ENCODE measurements at places on chromosomes 2 and 18. TPM values are rescaled to one million over a fixed set of nuclear protein-coding genes. Genes with fewer than 3 reads are reported as not detected.

The SPDYA gene
- 0.38 TPM for total RNA-seq

DNA sequence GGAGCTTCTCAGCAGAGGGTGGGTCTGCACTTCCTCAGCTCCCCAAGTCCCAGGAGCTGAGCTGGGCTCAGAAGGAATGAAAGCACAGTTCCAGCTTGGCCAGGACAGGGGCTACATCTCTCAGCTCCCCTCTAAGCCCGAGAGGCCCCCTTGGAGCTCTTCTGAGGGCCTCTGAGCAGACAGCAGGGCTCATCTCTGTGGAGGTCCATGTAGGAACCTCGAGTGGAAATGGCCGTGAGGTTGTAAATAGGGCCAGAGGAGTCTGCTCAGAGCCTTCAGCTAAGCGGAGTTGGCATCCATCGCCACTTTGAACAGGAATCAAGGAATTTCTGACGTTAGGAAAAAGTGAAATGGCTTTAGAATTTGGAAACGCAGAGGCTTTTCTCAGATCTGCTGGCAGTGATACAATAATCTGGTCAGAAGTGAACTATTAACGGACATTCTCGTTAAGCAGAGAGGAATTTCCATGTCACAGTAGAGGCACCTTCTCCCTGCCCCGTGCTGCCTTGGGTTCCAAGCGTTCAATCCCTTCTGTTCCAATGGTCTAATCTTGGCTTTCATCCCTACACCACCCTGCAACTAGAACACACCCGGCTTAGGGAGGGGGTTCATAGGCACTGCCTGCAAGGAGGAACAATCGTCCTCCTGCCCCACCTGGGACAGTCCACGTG, 213.9 kb downstream of the NDUFA10 start:
- no peak for DNase-seq

DNA sequence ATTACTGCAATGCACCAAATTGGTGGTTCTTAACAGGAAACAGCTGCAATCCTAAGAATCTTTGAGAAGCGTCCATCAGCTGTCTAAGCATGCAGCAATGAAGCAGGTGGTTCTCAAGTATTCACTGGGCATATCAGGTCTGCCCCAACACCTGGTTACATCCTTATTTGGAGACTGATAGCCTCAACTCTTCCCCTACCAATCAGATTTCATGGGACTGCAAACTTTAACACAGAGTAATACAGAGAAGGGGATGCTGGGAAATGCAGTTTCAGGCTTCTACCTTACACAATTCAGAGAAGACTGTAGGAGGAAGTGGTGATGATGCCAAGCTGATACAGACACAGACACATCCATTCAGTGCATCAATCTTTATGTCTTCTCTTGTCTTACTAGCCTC, 240.5 kb downstream of the BCL2 start:
- DNase-seq = no peak

DNA sequence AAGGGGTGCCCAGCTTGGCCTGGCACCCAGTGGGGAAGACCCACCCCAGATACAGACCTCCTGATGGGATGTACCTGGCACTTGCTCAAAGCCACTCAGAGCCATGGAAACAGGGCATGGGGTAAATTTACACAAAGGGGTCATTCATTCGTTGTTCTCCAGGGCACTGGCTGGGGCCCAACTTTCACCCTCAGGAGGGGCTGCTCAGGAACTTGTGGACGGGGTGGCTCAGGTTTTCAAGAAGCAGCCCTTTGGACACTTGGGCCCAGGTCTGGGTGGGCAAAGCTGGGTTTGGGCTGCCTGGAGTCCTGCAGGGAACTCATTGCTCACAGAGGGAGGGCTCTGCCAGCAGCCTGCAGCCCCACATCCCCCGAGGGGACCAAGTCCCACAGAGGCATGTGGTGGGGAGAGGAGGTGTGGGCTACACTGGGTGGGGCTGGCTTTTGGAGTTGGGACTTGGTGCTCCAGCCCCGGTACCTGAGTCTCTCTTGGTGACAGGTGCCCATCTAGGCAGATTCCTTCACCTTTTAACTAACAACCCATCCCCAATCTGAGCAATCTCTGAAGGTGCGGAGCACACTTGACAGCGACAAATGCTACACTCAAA, 172.3 kb downstream of the CELF4 start:
- DNase-seq = no peak

DNA sequence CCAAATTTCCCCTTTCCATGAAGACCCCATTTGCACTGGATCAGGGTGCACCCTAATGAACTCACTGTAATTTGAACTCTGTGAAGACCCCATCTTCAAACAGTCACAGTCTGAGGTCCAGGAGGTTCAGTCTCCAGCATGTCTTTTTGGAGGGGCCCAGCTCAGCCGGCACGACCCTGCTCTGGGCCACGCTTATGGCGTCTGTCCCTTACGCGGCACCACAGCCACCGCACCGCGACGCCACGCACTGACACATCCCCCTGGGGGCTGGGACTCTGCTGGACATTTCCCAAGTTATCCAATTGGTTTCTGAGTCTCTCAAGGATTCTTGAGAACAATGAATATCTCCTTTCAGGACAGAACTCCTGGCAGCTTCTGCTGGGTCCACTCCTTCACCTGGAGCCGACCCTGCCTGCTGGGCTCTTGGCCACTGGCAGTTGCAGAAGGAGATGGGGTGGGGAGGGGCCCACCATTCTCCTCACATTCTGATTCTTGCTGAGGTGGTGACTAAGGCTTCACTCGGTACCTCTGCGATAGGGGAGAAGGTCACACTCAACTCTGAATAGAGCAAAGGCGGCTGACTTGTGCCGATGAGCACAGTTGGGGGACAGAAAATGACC, 124.0 kb downstream of the RTP5 start:
- no peak for DNase-seq

DNA sequence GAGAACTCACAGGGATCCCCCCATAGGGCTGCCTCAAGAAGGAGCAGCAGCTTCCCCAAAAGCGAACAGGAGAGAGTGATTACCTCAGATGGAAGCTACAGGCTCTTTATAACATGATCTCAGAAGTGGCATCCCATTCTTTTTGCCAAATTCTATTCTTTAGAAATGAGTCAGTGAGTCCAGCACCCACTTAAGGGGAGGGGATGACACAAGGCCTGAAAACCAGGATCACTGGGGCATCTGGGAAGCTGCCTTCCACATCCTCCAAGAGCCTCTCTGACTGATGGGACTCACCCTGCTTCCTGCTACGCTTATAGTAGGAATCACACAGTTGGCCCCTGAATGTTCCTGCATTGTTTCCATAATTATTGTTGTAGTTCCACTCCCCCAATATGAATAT, 96.5 kb downstream of the MAPK4 start:
- DNase-seq = no peak

DNA sequence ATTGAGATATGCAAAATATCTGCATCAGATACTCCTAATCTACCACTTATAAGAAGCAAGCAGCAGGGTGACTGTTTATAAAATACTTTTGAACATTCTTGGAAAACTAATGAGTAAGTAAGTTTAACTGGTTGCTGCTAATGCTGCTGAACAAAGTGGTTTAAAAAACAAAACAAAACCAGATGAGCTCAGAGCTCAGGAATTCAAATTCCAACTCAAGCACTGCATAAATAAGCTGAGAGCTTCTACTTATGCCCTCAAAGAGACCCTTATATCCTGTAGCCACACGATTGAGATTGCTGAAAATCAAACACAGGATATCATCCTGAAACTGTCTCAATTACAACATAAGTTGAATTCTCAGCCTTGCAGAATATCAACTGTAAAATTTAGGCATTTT, 62.3 kb upstream of the NYAP2 start:
- no peak for DNase-seq
